ENCODE measurements at places on chromosomes 5 and 9. TPM values are rescaled to one million over a fixed set of nuclear protein-coding genes. Genes with fewer than 3 reads are reported as not detected.
A peak's percentile ranks its signal among the peaks of the same experiment; 100 is the strongest.

- no peak for DNase-seq
These were observed 476.8 kb upstream of the CYLC2 start for GRCh38 chr9:102518324-102518723.

GRCh38 chr5:10607023-10607665 lies 43.3 kb downstream of the ANKRD33B start:
- DNase-seq = no peak

DNA sequence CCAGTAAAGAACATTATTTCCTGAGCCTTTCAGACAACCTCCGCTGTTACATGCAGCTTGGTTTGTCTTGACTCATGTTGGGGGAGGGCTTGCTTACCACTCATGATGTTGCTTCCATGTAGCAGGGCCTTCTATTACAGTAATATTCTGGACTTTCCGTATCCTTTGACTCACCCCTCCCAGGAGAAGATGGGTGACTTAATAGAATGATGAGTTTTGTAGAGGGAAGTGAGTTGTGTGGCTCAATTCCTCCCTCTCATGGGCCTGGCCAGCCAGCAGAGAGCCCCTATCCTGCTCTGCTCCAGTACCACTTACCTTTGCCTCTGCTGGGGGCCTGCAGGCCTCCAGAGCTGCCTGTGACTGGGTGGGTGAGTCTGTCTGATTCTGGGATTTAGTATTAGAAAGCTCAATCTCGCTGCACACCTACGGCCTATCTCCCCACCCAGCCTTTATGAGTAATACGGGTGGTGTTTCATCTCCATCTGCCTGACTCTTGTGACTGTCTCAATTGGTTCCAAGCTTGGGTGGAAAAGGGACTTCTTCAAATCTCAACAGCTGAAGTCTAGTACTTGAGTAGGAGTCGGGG lies 52.6 kb upstream of the KLF9 start:
- no peak for DNase-seq

GRCh38 chr5:74660140-74660539 lies 19.6 kb upstream of the ENC1 start:
- no peak for DNase-seq

DNA sequence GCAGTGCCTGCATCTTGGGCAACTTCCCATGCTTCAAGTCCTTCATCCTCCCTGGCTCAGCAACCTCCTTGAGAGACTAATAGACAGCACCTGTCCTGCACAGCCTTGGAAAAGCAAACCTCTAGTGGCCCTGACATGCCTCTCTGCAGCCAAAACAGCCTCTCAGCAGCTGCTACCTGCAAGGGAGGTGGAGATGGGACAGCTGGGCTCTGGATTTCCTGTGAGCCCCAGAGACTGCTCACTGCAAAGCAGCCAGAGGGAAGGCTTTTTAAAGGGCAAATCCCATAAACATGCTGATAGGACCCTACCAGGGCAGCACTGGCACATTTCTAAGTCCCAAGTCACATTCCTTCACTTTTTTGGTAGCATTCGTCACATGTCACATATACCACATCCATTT lies 31.5 kb upstream of the MYORG start:
- DNase-seq = no peak

- DNase-seq = no peak
These were observed 239.0 kb downstream of the SYK start for GRCh38 chr9:91040371-91041215.

- DNase-seq = no peak
These were observed 61.6 kb downstream of the C9orf152 start for GRCh38 chr9:110146373-110146772.

The NR6A1 gene
- 13.0 TPM for total RNA-seq

- no peak for DNase-seq
These were observed 172.4 kb downstream of the NTRK2 start for GRCh38 chr9:84841931-84842330.

GRCh38 chr5:64292611-64293215 lies 127.1 kb downstream of the RNF180 start:
- no peak for DNase-seq

- DNase-seq = no peak
These were observed 15.7 kb downstream of the NREP start for GRCh38 chr5:111741278-111741677.

GRCh38 chr5:112532654-112533360 lies 113.7 kb upstream of the EPB41L4A start:
- DNase-seq = no peak

DNA sequence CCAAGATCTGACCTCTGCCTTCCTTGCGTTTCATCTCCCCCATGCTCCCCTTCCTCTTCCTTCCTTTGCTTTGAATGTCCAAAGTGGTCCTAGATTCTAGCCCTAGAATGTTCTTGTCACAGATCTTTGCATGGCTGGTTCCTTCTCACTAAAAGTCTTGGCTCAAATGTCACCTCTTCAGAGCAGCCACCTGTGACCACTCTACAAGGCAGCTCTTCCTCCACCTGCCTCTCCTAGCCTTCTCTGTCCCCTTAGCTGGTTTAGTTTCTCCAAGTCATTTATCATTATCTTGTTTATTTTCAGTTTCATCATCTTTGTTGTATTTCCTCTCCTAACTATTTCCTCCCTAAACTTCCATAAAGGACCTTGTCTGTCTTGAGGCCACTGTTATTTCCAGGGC lies 7.1 kb upstream of the OCLN start:
- DNase-seq = no peak

- DNase-seq = no peak
These were observed 11.9 kb downstream of the SIL1 start for GRCh38 chr5:139186261-139186660.

The BRD3OS gene
- total RNA-seq = 26.2 TPM

DNA sequence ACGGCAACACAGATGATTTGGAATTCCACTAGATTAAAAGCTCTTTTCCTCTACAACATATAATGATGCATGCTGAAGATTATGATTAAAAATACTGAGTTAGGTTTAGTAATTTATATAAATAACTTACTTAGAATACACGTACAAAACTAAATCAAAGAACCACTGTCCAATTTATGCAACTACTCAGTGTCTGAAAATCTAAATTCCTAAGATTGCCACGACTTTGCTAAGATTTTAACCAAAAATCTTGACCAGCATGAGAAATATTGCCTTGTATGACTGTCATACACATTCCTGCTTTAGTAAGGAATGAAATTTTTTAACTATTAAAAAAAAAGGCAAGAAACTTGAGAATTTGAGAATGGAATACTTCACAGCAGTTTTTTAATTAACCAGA lies 292.4 kb downstream of the ZNF608 start:
- DNase-seq = no peak

The SPATA31D4 gene
- total RNA-seq = not detected

- no peak for DNase-seq
These were observed 199.7 kb downstream of the NNT start for GRCh38 chr5:43802651-43803050.

The SLIT3 gene
- not detected for total RNA-seq

The ZBTB5 gene
- 8.8 TPM for total RNA-seq

The KCNN2 gene
- not detected for total RNA-seq

- DNase-seq = no peak
These were observed 28.6 kb downstream of the LSM11 start for GRCh38 chr5:157772127-157772526.

GRCh38 chr9:7676609-7677156 lies 122.9 kb downstream of the DMAC1 start:
- no peak for DNase-seq

- DNase-seq = no peak
These were observed 657.1 kb downstream of the NR2F1-AS1 start for GRCh38 chr5:92923885-92924284.

The OCLN gene
- total RNA-seq = 66.5 TPM

DNA sequence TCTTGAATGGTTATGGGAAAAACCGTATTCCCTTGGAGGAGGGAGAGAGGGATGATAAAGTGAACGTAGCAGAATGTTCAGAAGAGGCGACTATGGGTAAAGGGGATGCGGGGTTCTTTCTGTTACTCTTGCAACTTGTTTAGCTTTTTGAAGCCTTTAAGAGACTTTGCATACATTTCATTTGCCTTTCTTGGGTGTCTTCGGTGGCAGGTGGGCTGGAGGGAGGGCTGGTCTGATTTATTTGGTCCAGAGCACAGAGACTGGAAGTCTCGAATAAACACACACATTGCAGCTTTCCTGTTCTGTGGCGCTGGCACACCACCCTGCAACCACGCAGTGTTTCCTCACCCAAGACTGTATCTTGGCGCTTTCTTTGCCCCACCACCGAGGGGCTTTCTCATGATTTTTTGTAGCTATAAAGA lies 23.2 kb downstream of the TTF1 start:
- DNase-seq = no peak

The IL13 gene
- total RNA-seq = not detected

The DDX46 gene
- total RNA-seq = 76.5 TPM

- DNase-seq = peak; percentile 75
These were observed 97.1 kb upstream of the SELENOP start for GRCh38 chr5:42908509-42909488.

DNA sequence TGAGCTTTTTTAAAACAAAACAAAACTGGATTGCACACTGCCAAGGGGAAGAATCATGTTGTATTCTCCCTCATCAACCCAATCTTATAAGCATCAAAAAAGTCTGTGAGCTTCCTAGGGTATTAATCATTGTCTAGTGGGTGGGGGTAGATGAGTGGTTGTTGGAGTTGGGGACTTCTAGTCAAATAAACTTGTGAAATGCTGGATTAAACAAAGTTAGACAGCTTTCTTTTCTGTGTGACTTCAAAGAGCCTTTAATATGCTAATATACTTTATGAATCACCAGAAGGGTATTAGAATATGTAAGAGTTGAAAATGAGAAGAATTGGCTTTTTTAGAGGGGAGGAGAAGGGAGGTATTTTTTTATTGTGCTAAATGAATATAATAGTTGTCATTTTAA lies 87.7 kb downstream of the GALNT10 start:
- no peak for DNase-seq

DNA sequence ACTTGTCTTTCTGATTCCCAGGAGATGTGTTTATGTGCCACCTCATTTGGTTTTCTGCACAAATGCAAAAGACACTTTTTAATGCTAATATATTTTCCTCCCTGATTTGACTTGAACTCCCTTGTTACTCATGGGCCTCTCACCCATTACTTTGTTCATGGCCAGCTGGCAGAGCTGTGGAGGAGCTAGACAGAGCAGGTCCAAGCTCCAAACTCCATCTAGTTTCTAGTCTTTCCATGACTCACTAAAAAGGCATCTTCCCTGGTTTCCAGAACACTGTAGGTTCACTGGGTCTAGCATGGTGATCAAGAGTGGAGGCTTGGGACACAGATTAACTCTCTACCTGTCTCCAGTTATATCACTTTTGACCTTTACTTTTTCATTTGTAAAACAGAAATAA lies 161.0 kb upstream of the SLC28A3 start:
- DNase-seq = no peak

GRCh38 chr5:135149956-135150723 lies 116.1 kb upstream of the PITX1 start:
- no peak for DNase-seq

- DNase-seq = peak; percentile 16
These were observed 48.9 kb upstream of the SLC2A8 start for GRCh38 chr9:127347831-127348776.

The RLN1 gene
- total RNA-seq = not detected

- no peak for DNase-seq
These were observed 793.9 kb downstream of the SEMA5A start for GRCh38 chr5:8751971-8752370.

GRCh38 chr5:132445930-132446329 lies 44.6 kb downstream of the IRF1 start:
- DNase-seq = peak; percentile 66

GRCh38 chr5:77008413-77008812 lies 21.8 kb upstream of the AGGF1 start:
- no peak for DNase-seq

DNA sequence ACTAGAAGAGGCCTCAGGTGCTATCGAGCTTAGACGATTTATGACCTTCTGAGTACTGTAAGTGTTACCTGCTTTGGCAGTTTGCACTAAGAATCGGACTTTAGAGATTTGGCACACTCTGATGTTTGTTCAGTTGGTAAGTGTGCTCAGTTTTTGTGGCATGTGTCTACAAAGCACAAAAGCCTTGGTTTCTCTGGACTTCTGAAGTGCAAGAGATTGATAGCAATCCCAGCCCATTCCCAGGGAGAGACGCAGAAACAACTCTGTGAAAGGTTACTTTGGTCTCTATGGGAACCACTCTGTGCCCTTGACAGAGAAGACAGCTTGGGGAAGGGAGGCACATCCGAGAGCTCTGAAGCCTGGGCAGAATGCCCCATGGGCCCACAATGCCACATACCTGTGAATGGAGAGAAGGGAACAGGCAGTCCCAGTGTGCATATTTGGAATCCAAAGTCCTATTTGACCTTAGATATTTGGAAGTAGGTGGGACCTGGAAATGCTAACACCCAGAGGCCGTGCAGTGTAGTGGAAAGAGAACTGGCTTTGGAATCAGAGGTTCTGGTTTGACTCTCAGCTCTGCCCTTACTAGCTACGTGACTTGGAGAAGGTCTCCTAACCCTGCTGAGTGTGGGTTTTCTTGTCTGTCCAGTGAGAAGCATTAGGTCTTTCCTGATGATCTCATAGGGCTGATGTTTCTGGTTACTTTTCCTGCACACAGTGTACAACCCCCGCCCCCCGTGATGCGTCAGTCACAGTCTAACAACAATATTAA lies 194.3 kb upstream of the VLDLR start:
- peak; percentile 35 for DNase-seq

GRCh38 chr5:7202846-7203245 lies 193.1 kb upstream of the ADCY2 start:
- DNase-seq = no peak

The BARX1 gene
- total RNA-seq = not detected

DNA sequence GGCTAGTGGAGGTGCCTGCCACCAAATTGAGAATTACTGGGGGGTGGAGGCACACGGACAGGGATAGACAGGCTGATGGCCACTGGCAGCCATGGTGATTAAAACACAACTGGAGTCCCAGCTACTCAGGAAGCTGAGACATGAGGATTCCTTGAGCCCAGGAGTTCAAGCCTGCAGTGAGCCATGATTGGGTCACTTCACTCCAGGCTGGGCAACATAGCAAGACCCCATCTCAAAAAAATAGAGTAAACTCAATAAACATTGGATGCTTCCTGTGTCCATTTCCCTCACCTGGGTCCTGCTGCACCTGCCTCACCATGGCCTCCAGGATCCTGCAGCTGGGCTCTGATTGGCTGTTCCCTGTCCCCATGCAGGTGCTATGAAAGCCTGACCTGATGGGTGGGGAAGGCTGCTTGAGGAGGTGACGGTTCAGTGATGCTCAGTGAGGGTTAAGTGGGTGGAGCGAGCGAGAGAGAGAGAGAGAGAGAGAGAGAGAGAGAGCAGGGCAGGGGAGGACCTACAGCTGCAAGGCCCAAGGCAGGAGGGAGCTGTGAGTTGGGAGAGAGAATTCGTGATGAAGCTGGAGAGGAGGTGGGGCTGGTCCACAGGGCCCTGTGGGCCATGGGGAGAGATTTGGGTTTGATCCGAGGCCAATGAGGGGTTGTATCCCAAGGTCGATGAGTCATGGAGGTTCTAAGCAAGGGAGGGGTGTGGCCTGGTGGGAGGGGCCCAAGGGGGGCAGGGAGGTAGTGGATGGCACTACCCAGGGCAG lies 36.7 kb upstream of the FUBP3 start:
- DNase-seq = no peak

- DNase-seq = no peak
These were observed 47.3 kb upstream of the CTXN3 start for GRCh38 chr5:127601601-127602000.
